ENCODE measurements at places on chromosomes 13 and 19. TPM values are rescaled to one million over a fixed set of nuclear protein-coding genes. Genes with fewer than 3 reads are reported as not detected.

DNA sequence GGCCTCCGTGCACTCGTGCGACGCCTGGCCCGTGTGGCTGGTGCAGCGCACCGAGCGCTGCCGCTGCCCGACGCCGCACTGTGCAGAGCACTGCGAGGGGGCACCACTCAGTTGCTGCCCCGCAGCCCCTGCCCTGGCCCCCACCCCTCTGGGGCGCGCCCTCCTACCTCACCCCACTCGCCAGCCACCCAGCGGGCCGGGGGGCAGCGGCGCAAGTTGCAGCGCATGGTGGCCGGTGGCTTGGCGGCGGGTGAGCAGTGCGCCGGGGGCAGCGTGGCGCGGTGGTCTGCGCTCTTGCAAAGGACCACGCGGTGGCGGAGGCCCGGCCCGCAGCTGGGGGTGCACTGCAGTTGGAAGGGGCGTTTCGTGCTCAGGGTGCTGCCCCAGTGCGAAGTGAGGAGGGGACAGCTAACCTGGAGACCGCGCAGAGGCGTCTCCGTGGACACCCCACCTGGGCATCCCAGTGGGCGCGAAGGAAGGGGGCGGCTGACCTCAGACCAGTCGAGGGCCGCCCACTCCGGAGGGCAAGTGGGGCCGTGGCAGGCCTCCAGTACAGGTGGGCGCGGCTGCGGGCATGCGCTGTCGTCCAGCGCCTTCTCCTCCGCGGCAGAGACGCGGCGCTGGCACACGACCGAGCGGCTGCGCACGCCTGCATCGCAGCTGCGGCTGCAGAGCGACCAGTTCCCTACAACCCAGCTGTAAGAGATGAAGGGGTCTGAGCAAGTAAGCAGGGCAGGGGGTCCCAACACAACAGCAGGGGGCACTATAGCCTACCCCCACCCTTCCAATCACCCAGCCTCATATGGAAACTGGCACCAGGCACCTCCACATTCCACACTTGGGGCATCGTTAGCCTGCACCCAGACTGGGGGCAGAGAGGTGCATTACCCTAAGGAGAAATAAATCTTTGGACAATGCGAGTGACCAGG is 8.0 kb upstream of the MYO1F start:
- DNase-seq: no peak
- H3K27ac ChIP-seq: no peak overlapping the region
- peaks cover 2% of the 10 kb centered on the region for H3K36me3 ChIP-seq
- H3K4me3 ChIP-seq: no peak overlapping the region

The DCT gene
- total RNA-seq: 0.75 TPM

GRCh38 chr13:87661471-87661870 is 9.7 kb upstream of the SLITRK5 start:
- no peaks in the 10 kb centered on the region for H3K4me1 ChIP-seq
- H3K36me3 ChIP-seq: no peaks in the 10 kb centered on the region
- H3K27me3 ChIP-seq: no peaks in the 10 kb centered on the region
- no peak overlapping the region for H3K27ac ChIP-seq
- no peak overlapping the region for H3K4me3 ChIP-seq

GRCh38 chr19:35768082-35768421 is 7.3 kb upstream of the ARHGAP33 start:
- peaks cover 16% of the 10 kb centered on the region for H3K36me3 ChIP-seq
- H3K4me1 ChIP-seq: no peaks in the 10 kb centered on the region
- H3K4me3 ChIP-seq: no peak overlapping the region
- no peak overlapping the region for H3K27ac ChIP-seq
- no peak for DNase-seq
- no peaks in the 10 kb centered on the region for H3K27me3 ChIP-seq

DNA sequence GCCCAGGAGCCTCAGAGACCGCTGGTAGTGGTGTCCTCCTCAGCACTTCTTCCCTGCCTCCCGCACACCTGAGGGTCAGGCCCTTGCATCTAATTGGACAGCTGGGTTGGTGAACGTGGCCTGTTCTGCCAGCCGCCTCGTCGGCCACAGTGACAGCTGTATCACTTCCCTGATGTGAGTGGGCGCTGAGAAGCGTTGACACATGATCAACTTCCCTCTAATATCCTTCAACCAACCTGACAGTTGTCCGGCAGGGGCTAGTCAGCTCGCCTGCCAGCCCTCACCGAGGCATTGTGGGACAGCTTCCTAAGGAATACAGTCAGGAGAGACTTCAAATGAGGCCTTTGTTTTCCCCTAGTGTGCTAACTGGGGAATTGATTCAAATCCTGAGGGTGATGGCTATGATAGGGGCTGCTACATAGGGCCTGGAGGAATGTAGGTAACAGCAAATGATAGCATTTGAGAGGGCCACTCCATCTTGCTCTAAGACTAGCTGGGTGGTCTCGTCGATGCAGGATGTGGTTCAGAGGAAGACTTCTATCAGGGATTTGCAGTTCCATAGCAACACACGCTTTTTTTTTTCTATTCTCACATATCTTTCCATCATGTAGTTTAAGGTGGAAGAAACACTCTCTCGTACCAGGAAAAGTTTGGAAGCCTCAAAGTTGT is 230.8 kb downstream of the TSHZ3 start:
- H3K4me3 ChIP-seq: no peak overlapping the region
- no peaks in the 10 kb centered on the region for H3K4me1 ChIP-seq
- no peaks in the 10 kb centered on the region for H3K36me3 ChIP-seq
- H3K27ac ChIP-seq: no peak overlapping the region
- DNase-seq: no peak

The SIAH3 gene
- total RNA-seq: not detected

- DNase-seq: peak; percentile 75
- peak within 1 kb of the TSS; percentile 94 for H3K27ac ChIP-seq
- H3K4me3 ChIP-seq: peak within 1 kb of the TSS; percentile 70
- H3K27me3 ChIP-seq: no peaks in the 10 kb centered on the region
- H3K36me3 ChIP-seq: no peaks in the 10 kb centered on the region
These were observed at the start of gene LDLR for GRCh38 chr19:11089254-11090013. TSS of gene LDLR (plus strand) at chr19:11089463. CDS start at chr19:11089549, 86 bp downstream.

DNA sequence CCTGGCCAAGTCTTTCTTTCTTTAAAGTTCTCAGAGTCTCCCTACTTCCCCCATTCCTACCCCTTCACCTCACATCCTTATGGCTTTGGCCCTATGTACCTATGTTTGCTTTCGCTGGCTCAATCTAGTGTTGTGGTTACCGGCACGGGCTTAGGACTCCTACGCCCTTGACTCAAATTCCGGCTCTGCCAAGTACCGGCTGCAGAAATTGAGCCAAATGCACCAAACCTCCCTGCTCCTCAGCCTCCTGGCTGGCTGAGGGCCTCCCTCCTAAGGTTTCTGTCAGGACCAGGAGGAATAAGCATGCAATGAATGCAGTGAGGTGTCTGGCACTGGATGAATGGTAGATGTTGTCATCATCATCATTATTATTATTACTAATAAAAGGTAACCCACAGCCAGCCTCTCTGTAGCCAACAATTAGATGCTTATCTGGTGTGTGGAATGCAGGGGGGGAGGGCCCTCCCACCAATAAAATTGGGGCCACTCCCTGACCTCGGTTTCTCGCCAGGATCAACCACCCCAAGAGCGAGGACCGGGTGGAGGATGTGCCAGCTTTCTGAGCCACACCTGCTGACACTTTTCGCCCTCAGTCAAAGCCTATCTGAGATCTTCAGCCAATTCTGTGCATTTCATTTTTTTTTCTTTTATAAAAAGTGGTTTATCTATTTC is 20.7 kb downstream of the KLK5 start:
- no peaks in the 10 kb centered on the region for H3K4me1 ChIP-seq
- no peak overlapping the region for H3K27ac ChIP-seq
- no peaks in the 10 kb centered on the region for H3K27me3 ChIP-seq
- H3K36me3 ChIP-seq: no peaks in the 10 kb centered on the region
